Chondrocyte (in vitro differentiated cells): ENCODE measurements at places on chromosomes 3 and 15.

DNA sequence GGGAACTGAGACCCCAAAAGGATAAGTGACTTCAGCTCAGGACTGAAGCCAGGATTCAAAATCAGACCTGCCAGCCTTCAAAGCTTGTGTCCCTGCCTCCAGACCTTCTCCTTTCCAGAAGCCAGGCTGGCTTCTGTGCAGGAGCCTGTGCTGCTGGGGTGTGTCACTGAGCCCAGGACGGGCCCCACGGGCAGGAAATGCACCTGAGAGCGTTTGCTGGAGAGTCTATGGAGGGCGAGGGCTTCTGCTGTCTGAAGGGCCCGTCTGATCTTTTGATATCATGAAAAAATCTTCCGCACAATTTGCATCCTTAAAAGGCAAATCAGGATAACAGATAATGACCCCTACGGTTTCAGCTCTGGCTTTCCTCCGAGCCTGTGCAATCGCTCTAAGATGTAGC, 125.4 kb downstream of the FAM43A start:
- H3K27me3 ChIP-seq = peaks cover 8% of the 10 kb centered on the region
- H3K4me1 ChIP-seq = no peaks in the 10 kb centered on the region
- H3K4me3 ChIP-seq = no peak overlapping the region
- no peak overlapping the region for H3K27ac ChIP-seq
- no peak for DNase-seq
- no peaks in the 10 kb centered on the region for H3K36me3 ChIP-seq

DNA sequence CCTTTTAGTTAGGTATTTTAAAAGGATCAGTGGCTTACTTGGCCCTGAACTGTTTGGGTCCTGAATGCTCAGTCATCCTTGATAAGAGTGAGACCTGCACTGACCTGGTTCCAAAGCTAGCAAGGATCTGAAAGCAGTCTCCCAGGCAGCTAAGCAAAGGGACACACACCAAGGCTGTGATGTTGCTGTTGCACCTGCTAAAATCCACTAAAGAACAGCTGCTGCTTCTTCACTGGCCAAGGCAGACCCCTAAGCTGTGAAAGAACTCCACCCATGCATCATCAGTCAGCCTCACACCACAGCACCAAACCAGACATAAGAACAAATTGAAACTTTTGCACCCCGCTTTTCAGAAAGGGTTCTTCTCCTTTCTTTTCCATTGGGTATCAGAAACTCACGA, 213.4 kb upstream of the STT3B start:
- H3K27me3 ChIP-seq = peaks cover 6% of the 10 kb centered on the region
- DNase-seq = no peak
- no peak overlapping the region for H3K27ac ChIP-seq
- H3K4me1 ChIP-seq = peaks cover 5% of the 10 kb centered on the region

GRCh38 chr3:184880276-184881019, 68.5 kb downstream of the VPS8 start:
- H3K36me3 ChIP-seq = peaks cover 9% of the 10 kb centered on the region
- no peak overlapping the region for H3K4me3 ChIP-seq
- H3K27ac ChIP-seq = no peak overlapping the region
- no peaks in the 10 kb centered on the region for H3K4me1 ChIP-seq
- H3K27me3 ChIP-seq = no peaks in the 10 kb centered on the region
- DNase-seq = no peak

GRCh38 chr15:57819646-57820045, 113.1 kb downstream of the POLR2M start:
- no peak overlapping the region for H3K4me3 ChIP-seq
- H3K4me1 ChIP-seq = no peaks in the 10 kb centered on the region
- H3K27ac ChIP-seq = no peak overlapping the region
- DNase-seq = no peak
- peaks cover 20% of the 10 kb centered on the region for H3K27me3 ChIP-seq

DNA sequence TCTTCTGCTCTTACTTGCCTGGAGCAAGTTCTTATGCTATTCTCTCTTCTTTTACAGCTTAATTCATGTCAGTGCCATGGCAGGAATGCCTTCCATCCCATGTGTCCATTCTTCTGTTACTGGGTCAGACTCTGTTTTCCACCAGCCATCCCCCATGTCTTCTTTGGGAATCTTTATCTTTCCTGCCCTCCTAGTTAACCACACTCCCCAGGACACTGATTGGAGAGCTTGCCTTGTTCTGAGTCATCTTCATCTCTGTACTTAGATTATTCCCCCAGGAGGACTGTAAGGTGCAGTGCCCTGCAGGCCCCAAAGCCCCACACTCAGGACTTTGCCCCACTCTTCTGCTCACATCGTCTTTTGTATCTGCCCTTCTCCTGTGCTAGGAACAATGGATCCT, 3.6 kb downstream of the ABHD17C start:
- no peak overlapping the region for H3K27ac ChIP-seq
- no peaks in the 10 kb centered on the region for H3K36me3 ChIP-seq
- no peak overlapping the region for H3K4me3 ChIP-seq
- peaks cover 58% of the 10 kb centered on the region for H3K4me1 ChIP-seq

GRCh38 chr3:20047976-20048883, 8.0 kb downstream of the KAT2B start:
- no peaks in the 10 kb centered on the region for H3K27me3 ChIP-seq
- H3K27ac ChIP-seq = no peak overlapping the region
- H3K4me1 ChIP-seq = peaks cover 10% of the 10 kb centered on the region
- DNase-seq = no peak
- no peaks in the 10 kb centered on the region for H3K36me3 ChIP-seq

- no peak overlapping the region for H3K27ac ChIP-seq
- no peaks in the 10 kb centered on the region for H3K36me3 ChIP-seq
- no peak overlapping the region for H3K4me3 ChIP-seq
- no peak for DNase-seq
- H3K27me3 ChIP-seq = no peaks in the 10 kb centered on the region
- peaks cover 6% of the 10 kb centered on the region for H3K4me1 ChIP-seq
Observed at GRCh38 chr15:31098491-31098917, 3.0 kb downstream of the TRPM1 start.

DNA sequence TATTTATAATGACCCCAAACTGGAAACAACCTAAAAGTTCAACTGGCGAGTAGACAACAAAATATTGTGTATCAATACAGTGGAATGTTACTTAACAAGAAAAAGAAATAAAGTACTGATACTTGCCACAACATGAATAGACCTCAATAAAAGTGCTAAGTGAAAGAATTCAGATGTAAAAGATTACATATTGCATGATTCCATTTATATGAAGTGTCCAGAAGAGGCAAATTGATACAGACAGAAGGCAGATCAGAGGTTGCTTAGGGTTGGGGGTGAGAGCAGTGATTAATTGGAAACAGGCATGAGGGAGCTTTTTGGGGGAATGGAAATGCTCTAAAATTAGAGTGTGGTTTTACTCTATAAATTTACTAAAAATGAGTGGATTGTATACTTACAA, 183.3 kb downstream of the SATB1 start:
- no peak overlapping the region for H3K27ac ChIP-seq

- no peak for DNase-seq
- H3K36me3 ChIP-seq = no peaks in the 10 kb centered on the region
- peaks cover 80% of the 10 kb centered on the region for H3K4me1 ChIP-seq
- no peak overlapping the region for H3K4me3 ChIP-seq
- H3K27ac ChIP-seq = peak overlapping the region; percentile 64
Observed at GRCh38 chr3:71311661-71312046, 271.9 kb downstream of the FOXP1 start.

- H3K27ac ChIP-seq = no peak overlapping the region
- H3K4me3 ChIP-seq = no peak overlapping the region
- DNase-seq = no peak
- H3K27me3 ChIP-seq = peaks cover 24% of the 10 kb centered on the region
- H3K36me3 ChIP-seq = peaks cover 2% of the 10 kb centered on the region
- peaks cover 16% of the 10 kb centered on the region for H3K4me1 ChIP-seq
Observed at GRCh38 chr3:72041076-72041475, 256.1 kb upstream of the PROK2 start.

GRCh38 chr3:133548090-133548489, 25.4 kb upstream of the CDV3 start:
- no peaks in the 10 kb centered on the region for H3K27me3 ChIP-seq
- DNase-seq = no peak
- peaks cover 5% of the 10 kb centered on the region for H3K36me3 ChIP-seq
- peak overlapping the region; percentile 10 for H3K4me3 ChIP-seq

GRCh38 chr15:97654481-97655076, 305.9 kb upstream of the ARRDC4 start:
- H3K27ac ChIP-seq = no peak overlapping the region
- peaks cover 11% of the 10 kb centered on the region for H3K4me1 ChIP-seq
- DNase-seq = no peak
- H3K27me3 ChIP-seq = peaks cover 38% of the 10 kb centered on the region
- no peak overlapping the region for H3K4me3 ChIP-seq
- peaks cover 2% of the 10 kb centered on the region for H3K36me3 ChIP-seq

- H3K27me3 ChIP-seq = no peaks in the 10 kb centered on the region
- no peak for DNase-seq
- no peak overlapping the region for H3K4me3 ChIP-seq
- peak overlapping the region; percentile 95 for H3K27ac ChIP-seq
- peaks cover 2% of the 10 kb centered on the region for H3K36me3 ChIP-seq
Observed at GRCh38 chr15:48395521-48396011, 64.3 kb downstream of the DUT start.

DNA sequence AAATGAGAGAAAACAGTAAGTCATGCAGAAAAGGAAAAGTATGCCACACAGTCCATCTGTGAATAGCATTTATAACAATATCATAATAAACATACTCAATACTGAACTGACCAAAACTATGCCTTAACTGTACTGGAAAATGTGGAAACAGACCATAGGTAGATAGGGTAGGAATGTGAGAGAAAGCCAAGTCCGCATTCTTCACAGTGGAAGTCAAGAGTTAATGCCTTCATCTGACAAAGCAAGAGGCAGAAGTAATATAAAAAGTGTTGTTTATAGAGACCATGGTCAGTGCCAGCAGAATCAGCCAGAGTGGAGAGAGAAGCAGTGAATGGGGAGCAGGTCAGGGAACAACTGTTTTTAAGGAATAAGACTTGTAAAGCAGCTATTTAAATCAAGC, 52.3 kb downstream of the KBTBD12 start:
- no peaks in the 10 kb centered on the region for H3K36me3 ChIP-seq
- no peak overlapping the region for H3K27ac ChIP-seq
- H3K4me1 ChIP-seq = no peaks in the 10 kb centered on the region
- H3K4me3 ChIP-seq = no peak overlapping the region

- H3K36me3 ChIP-seq = no peaks in the 10 kb centered on the region
- peaks cover 5% of the 10 kb centered on the region for H3K27me3 ChIP-seq
- H3K27ac ChIP-seq = no peak overlapping the region
- H3K4me3 ChIP-seq = no peak overlapping the region
- H3K4me1 ChIP-seq = no peaks in the 10 kb centered on the region
Observed at GRCh38 chr15:93524432-93524831, 435.4 kb upstream of the RGMA start.
